ENCODE measurements at places on chromosomes 3 and 15.
A peak's percentile ranks its signal among the peaks of the same experiment; 100 is the strongest.

GRCh38 chr15:47492195-47492594, 225.1 kb upstream of the SEMA6D start:
- DNase-seq = no peak

DNA sequence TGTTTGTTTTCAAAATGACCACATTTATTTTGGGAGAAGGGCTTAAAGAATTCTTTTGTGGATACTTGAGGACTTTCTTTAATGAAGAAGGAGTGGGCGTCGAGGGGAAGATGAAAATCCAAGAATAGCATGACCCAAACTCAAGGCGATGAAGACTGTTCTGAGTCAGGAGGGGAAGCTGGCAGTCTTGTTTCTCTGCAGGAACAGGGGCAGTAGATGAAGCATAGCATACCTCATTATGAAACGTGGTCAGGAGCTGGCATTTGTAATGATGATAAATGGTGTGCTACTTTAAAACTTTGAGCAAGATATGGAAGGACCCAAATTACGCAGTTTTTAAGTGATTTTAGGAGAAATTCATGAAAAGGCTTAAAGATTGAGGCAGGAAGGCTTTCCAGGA, 549.0 kb downstream of the IGSF11 start:
- DNase-seq = no peak

GRCh38 chr3:43004282-43004681, 25.2 kb downstream of the GASK1A start:
- no peak for DNase-seq

GRCh38 chr3:62097121-62097520, 276.2 kb downstream of the FEZF2 start:
- DNase-seq = no peak

- no peak for DNase-seq
These were observed 513.9 kb upstream of the NR2F2 start for GRCh38 chr15:95816591-95816990.

DNA sequence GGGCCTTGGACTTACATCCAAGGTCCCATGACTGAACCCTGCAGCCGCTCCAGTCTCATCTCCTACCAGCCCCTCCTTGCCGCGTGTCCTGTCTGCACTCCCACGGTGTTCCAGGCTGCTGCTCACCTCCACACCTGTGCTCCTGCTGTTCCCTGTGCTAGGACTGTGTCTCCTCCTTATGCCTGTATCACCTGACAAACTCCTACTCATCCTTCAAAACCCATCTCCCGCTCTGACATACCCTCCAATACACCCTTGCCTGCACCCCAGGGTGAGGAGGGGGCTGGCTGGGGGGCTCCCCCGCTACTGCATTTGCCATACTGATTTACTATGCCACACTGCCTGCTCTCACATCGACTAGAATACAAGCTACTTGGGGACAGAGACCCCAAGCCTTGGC, 53.6 kb downstream of the CYP11A1 start:
- no peak for DNase-seq

- DNase-seq = peak; percentile 59
These were observed at the start of gene LYSMD2 for GRCh38 chr15:51737522-51738305. LYSMD2 (minus strand) TSS chr15:51737655; CDS start chr15:51737622, 33 bp downstream.

DNA sequence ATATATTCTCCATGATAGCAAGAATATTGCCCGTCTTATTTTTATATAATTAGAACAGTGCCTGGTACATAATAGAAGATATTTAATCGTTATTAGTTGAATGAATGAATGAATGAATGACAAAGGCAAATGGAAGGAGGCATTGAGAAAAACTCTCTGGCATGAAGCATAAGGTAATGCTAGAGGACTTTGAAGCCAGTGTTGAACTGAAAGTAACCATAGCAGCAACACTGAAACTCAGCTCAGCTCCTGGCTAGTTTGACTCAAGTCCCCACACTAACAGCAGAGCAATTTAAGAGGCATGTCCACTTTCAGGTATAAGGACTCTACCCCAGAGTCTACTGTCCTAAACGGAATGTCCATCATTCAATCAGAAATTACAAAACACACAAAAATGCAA, 227.0 kb downstream of the CPNE4 start:
- DNase-seq = no peak

DNA sequence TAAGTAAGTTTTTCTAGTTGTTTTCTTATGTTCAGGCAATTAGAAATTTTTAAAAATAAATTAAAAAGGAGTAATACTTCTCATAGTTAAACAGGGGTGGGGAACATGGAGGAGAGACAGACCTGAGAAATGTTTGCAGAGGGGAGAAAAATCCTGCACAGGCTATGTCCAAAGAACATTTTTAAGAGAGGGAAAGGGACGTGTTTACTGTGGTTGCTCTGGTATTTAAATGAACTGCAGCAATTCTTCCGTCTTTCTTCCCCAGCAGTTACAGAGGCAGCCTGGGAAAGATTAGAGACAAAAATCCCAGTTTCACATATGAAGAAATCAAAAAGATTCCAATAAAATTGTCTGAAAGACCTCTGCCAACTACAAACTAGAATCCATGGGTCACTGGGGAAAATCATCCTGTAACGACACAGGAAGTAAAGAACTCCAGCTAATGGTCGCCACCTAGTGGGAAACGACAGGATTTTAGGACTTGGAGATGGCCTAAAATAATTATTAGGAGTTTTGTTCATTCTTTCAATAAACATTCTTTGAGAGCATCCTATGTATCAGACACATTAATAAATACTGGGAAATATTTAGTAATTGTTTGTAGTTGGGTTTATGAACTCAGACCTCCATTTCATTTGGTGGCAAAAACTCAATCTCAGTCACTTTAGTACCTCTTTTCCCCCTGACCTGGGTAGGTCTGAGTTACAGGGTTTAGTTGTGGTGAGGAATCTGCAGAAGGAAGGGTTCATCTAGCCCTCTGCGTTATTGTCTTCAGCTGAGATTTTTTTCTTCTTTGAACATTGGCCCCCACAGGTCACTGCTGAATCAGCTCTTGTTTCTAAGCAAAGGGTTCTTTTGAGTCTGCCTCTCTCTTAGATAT, 69.9 kb upstream of the GOLIM4 start:
- DNase-seq = no peak

DNA sequence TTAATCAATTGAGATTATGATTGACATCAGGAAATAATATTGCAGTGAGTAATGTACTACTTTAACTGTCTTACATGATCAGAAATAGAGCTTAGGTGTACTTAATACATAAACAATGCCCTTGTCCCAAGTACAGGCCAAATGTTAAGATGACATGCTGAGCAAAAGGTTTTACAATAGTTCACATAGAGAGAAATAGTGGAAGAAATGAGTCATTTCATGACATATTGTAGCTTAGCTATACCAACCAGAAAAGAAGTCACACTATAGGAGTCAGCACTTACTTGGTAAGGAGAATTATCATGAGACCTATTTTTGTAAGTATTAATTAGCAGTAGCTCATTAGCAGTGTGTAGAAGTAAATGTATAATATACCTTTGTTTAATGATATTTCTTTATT, 96.4 kb upstream of the NANOGP8 start:
- no peak for DNase-seq

DNA sequence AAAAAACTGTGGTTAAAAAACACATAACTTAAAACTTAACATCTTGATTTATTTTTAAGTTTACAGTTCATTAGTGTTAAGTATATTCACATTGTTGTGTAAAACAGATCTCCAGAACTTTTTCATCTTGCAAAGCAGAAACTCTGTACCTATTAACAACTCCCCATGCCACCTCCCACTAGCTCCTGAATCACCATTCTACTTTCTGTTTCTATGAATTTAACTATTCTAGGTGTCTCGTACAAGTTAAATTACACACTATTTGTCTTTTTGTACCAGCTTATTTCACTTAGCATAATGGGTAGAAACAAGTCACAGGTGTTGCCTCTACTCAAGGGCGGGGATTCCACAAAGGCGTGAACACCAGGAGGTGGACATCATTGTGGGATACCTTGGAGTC, 43.2 kb downstream of the CRTC3 start:
- DNase-seq = no peak

GRCh38 chr3:98877132-98877531, 24.4 kb downstream of the DCBLD2 start:
- DNase-seq = no peak

DNA sequence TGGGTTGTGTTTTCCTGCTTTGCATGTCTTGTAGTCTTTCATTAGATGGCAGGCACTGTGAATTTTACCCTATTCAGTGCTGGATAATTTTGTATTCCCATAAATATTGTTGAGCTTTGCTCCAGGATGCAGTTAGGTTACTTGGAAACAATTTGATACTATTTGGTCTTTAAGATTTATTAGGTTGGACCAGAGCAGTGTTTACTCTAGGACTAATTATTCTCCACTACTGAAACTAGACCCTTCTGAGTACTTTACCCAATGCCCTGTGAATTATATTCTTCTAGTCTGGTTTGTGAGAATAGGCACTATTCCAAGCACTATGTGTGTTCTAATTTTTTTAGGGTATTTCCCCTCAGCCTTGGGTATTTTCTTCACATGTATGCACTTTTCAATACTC, 37.8 kb upstream of the TASOR start:
- no peak for DNase-seq

- no peak for DNase-seq
These were observed 162.5 kb upstream of the BFSP2 start for GRCh38 chr3:133237380-133237779.

DNA sequence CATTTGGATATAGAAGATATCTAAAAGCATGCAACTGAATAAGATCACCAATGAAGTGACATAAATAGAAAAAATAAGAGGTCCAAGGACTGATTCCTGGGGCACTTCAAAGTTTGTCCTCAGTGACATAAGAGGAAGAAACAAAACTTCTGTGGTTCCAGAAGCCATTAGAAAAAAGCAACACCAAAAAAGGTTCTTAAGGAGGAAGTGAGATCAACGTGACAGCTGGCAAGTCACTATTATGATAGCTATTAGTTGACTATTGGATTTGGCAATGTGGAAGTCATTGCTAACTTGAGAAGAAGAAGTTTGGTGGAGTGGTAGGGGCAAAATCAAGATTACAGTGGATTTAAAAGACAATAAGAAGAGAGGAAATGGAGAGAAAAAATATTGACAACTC, 1098.3 kb downstream of the NAALADL2 start:
- no peak for DNase-seq

GRCh38 chr3:134092208-134092701, 62.5 kb upstream of the SLCO2A1 start:
- no peak for DNase-seq

- DNase-seq = no peak
These were observed 76.8 kb upstream of the ARL6 start for GRCh38 chr3:97687734-97688133.

- no peak for DNase-seq
These were observed 92.5 kb downstream of the LARS2 start for GRCh38 chr3:45480871-45481270.

DNA sequence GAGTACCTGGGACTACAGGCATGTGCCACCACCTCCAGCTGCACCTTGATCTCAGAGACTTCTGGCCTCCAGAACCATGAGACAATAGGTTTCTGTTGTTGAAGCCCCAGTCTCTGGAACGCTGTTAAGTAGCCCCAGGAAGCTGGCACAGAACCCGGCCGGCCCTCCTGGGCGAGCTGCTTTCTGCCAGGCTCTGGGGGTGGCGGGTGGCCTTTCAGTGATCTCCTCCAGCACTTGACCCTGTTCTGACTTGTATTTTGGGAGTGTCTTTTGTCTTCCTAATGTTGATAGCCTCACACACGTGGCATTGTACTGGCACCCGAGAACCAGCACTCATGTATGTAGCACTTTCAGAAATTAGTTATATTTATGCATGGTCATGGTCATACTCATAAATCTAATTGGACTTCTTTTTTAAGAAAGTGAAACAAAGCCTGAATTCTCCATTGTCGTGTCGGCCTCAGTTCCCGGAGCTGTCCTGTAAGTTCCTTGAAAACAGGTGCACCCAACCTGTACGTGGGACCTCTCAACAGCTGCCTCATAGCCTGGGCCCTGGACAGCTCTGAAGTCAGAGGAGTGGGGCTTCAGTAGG, 74.0 kb downstream of the TFRC start:
- DNase-seq = no peak

DNA sequence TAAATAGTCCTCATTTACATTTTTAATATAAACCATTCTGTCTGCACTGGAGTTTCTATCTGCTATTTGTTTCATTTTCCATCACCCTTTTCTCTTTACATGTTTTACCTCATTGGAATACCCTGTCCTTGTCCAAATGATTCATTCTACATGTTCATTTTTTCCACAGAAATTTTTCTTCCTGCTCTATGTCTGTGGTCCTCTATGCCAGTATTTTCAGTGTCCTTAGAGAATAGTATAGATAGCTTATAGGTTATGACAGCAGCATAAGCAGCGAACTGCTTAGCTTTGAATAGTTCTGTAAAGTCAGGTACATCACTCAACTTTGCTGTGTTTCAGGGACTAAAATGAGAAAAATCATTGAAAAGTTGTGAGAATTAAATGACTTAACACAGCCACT, 742.3 kb upstream of the CBLB start:
- DNase-seq = no peak

- DNase-seq = no peak
These were observed 92.3 kb upstream of the MRPS22 start for GRCh38 chr3:139251529-139251928.

- DNase-seq = no peak
These were observed 4.7 kb downstream of the CEP152 start for GRCh38 chr15:48806151-48806550.

- no peak for DNase-seq
These were observed 7.1 kb downstream of the OR5K2 start for GRCh38 chr3:98504539-98504938.

DNA sequence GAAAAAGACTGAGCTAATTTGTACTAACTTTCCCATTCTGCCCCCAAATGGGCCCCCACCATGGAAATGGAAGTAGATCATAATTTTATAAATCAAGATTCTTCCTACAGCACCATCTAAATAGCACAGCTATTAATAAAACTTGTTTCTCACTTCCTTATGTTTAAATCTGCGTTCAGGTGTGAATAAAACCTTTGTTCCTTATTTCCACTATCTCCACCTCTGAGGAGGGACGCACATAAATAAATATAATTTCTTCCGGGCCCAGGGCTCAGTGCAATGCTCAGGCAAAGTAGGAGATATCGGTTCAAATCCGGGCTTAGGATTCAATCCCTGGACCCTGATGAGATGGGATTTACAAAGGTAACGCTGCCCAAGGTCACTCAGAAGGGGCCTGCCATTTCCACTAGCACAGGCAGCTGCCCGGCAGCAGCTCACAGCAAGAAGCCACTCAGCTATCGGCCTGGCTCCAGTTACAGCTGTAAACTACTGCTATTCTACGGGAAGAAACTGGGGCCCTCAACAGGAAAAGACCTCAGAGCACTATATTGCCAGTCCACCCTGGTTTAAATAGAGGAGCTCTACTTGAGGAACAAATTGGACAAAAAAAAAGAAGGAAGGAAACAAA, 52.5 kb downstream of the FOXP1 start:
- no peak for DNase-seq

- no peak for DNase-seq
These were observed 321.8 kb downstream of the TIGIT start for GRCh38 chr3:114615523-114616085.

DNA sequence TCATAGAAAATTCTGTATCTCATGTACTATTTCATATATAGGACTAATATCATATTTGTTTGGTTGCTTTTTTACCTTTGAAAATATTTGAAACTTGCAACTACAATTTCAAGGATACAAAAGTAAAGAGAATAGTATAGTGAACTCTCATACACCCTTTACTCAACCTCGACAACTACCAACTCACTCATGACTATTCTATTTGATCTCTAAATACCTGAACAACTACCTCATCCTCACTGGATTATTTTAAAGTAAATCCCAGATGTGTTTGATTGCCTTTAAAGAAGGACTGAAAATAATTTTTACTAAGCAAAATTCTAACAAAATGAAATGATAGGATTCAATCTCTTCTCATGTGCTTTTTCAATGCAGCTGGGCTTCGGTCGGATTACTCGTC, 12.1 kb downstream of the TMPRSS7 start:
- no peak for DNase-seq

GRCh38 chr3:156187146-156187769, 66.9 kb downstream of the KCNAB1 start:
- no peak for DNase-seq
